Activated CD4-positive, CD25-positive, alpha-beta regulatory T cell treated with anti-CD3 and anti-CD28 coated beads, Interleukin-2, amount 50 U/mL, for 72 hours (primary cell): ENCODE measurements at places on chromosomes 11 and 22.

GRCh38 chr11:88405853-88406252, 68.3 kb upstream of the CTSC start:
- DNase-seq = no peak

DNA sequence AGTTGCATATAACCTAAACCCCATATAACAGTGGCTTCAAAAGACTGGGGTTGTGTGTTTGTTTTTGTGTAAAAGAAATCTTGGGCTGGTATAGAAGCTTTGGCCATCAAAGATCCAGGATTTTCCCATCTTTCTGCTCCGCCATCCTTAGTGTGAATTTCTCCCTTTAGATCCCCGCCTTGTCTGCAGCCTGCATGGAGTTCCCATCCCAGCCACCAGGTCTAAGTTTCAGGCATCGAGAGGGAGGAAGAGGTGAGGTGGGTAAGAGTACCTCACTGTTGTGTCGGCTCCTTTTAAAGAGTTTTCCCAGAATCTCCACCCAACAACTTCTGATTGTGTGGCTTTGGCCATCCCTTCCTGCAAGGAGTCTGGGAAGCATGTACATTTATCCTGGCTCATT, 195.5 kb upstream of the SORL1-AS1 start:
- no peak for DNase-seq

- DNase-seq = no peak
These were observed 11.5 kb downstream of the BIRC3 start for GRCh38 chr11:102328748-102329147.

- DNase-seq = no peak
These were observed 130.6 kb upstream of the MTNR1B start for GRCh38 chr11:92838759-92839310.

GRCh38 chr22:19443544-19444211, 3.8 kb downstream of the C22orf39 start:
- DNase-seq = no peak

- no peak for DNase-seq
These were observed 865.1 kb upstream of the CNTN5 start for GRCh38 chr11:98155696-98156095.

- no peak for DNase-seq
These were observed 485.8 kb upstream of the CADM1 start for GRCh38 chr11:115990004-115990447.

GRCh38 chr11:45243967-45244366, 42.2 kb downstream of the SYT13 start:
- DNase-seq = no peak

DNA sequence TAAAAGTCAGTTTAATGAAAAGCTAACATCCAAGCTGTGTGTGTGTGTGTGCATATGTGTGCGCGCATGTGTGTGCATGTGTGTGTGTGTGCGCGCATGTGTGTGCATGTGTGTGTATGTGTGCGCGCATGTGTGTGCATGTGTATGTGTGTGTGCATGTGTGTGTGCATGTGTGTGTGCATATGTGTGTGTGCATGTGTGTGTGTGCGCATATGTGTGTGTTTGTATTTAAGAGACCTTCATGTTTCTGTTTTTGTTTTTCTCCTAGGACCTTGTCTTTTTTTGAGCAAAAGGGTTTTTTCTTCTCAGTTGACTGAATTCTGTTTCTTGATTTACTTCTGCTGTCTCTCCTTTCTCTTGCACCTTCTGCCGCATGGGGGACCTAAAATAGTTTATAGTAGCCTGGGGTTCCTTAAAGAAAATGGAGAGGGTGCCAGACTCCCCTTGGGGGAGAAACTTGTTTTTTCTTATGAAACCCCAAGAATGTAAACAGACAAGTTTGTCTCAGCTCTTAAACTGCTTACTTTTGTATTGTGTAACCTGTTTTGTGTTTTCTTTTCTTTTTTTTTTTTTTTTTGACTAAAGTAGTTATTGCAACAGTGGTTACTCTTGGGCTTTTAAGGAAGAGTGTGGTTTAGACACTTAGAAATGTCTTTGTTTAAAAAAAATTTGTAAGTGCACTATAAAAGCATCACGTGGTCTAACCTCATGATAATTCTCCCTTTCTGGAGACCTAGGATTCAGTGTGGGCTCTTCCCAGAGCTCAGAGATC, 53.0 kb downstream of the OSBPL5 start:
- DNase-seq = no peak

DNA sequence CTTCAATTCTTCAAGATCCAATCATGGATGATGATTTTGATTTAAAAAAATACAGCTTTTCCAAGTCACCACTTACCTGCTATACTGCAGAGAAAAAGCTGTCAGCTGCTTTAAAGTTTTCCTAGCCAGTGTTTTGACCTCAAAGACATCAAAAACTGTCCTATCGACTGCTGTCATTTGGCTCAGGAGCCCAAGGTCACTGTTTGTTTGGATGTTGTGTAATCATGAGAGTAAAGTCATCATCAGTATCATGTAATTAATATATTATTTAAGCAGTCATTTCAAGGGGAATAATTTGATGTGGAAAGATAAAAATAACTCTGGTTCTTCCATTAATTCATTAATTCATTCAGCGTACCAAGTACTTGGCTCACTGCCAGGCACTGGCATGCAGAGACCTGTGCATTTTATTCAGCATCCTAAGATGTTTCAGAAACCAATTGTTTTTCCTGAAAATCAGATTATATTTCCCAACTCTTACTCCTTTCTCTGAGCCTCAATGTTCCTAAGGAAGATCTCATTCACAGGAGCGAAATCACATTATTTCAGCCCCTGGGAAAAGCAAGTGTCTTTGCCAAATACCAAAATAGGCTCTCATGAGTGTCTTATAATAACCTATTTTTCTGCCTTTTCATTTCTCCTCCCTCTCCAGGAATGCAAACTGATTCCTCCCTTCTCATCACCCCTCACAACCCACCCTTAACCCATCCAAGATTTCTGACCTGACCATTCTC, 59.9 kb downstream of the SLC1A2 start:
- no peak for DNase-seq

GRCh38 chr11:55895216-55895615, 12.1 kb downstream of the TRIM51 start:
- no peak for DNase-seq

DNA sequence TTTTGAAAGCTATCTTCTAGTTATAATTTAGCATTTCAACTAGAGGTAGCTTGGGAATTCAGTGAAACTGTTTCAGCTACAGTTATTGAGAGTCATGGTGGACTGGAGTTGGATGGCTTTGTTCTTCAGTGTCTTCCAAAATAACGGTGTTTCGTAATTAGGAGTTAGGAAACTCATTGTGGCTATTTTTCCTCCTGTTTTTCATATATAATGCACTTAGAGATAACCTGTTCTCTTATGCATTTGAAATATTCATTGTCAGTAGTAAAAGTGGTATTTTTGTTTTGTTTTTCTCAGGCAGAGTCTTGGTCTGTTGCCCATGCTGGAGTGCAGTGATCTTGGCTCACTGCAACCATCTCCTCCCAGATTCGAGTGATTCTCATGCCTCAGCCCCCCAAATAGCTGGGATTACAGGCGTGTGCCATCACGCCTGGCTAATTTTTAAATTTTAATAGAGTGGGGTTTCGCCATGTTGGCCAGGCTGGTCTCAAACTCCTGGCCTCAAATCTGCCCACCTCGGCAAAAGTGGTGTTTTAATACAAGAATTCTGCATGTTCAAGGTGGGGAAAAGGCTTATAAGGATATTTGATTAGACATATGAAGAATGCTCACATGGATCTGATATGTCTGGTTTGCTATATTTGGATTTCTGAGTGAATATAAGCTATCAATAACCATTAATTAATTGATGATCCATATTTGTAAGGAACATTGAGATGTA, 12.7 kb downstream of the PDHX start:
- DNase-seq = no peak
